HepG2 (cell line): ENCODE measurements at places on chromosomes 12 and 14. TPM values are rescaled to one million over a fixed set of nuclear protein-coding genes. Genes with fewer than 3 reads are reported as not detected.

KRT2 gene
- not detected in 2 replicates for total RNA-seq

CEP128 gene
- total RNA-seq: 5.5 and 7.5 TPM in 2 replicates

CPSF6 gene
- 61.1 and 71.0 TPM in 2 replicates for total RNA-seq

CLEC4C gene
- total RNA-seq: not detected in 2 replicates

GRCh38 chr14:105053996-105054395 is 11.2 kb downstream of the GPR132 start:
- no peak overlapping the region for H3K4me3 ChIP-seq
- H3K36me3 ChIP-seq: no peaks in the 10 kb centered on the region
- H3K4me1 ChIP-seq: no peaks in the 10 kb centered on the region
- H3K27ac ChIP-seq: no peak overlapping the region
